Smooth muscle cell of the brain vasculature (primary cell): ENCODE measurements at places on chromosomes 3 and 15.

GRCh38 chr3:66380200-66380932 lies 120.5 kb downstream of the LRIG1 start:
- DNase-seq, result no peak

- peak; percentile 1 for DNase-seq
Measured at GRCh38 chr3:117278424-117279190, 569.0 kb downstream of the TUSC7 start.

- no peak for DNase-seq
Measured at GRCh38 chr3:169077394-169077906, 586.1 kb downstream of the MECOM start.

GRCh38 chr15:61115241-61115640 lies 113.9 kb downstream of the RORA start:
- DNase-seq, result no peak

- DNase-seq, result peak; percentile 94
Measured at GRCh38 chr3:66609660-66610561, 109.1 kb upstream of the LRIG1 start.

DNA sequence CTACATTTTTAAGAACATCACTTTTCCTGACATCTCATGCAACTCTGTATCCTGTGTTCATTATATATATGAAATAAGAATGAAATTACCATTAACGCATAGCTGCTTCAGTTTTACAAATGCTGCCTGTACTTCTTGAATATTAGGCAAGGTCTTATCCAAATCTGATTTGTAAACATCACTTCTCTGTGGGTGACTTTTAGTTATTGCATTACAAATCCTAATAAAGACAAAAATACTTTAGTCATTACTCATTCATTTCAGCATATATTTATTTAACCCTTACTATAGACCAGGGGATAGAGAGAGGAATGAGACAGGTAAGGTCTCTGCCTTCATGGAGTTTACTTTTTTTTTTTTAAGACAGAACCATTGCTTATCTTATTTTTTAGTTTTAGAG lies 36.8 kb downstream of the MTMR10 start:
- no peak for DNase-seq

DNA sequence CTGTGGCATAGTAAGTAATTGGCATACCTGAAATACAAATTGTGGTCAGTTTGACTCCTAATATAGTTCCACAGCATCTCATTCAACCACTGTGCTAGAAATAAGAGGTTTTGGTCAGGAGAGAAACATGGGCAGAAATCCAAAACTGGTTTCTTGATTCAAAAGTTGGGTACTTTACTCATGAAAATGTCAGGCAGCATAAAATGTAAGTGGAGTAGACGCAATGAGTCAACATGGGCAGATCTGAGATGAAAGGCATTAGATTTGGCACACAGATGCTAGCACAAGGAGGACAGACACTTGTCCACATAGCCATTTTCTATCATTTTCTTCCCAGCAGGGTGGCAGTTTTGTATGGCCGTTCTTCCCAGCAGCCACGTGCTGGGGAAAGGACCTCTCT lies 255.8 kb upstream of the CDIN1 start:
- no peak for DNase-seq

DNA sequence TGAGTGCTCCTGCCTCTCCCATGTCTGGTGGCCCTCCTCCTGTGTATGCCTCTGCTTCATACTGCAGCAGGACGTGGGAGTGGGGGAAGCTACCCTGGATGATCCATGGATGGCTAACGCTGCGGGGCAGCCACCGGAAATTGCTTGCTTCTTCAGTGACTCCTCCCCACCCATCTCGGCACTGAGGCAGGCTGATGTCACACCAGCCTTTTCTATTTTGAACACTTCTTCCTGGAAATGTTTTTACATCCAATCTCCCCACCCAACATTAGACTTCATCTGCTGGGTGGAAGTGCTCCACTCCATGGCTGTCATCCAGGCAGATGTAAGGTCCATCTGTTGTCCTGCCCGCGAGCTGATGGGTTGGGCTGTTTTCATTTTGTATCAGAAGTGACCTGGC lies 58.9 kb upstream of the MUC13 start:
- no peak for DNase-seq

- no peak for DNase-seq
Measured at GRCh38 chr3:113079218-113079961, 88.6 kb downstream of the GTPBP8 start.

- DNase-seq, result no peak
Measured at GRCh38 chr3:102360183-102360860, 74.5 kb upstream of the ZPLD1 start.

DNA sequence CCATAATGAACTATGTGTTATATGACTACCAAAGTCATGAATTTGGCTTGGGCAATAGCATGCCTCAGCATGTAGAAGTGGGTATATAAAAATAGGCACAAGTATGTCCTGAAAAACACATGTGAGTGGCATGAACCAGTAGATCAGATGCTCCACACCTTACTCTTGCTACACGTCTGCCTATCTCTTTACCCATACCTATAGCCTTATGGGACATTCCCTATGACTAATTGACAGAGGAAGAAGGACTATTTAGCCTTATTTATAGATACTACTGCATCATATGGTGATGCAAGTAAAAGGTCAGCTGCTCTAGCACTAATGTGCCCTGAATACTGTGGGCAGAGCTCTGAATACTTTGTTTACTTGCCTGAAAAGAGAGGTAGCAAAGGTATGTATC lies 81.0 kb upstream of the ZPLD1 start:
- DNase-seq, result no peak

DNA sequence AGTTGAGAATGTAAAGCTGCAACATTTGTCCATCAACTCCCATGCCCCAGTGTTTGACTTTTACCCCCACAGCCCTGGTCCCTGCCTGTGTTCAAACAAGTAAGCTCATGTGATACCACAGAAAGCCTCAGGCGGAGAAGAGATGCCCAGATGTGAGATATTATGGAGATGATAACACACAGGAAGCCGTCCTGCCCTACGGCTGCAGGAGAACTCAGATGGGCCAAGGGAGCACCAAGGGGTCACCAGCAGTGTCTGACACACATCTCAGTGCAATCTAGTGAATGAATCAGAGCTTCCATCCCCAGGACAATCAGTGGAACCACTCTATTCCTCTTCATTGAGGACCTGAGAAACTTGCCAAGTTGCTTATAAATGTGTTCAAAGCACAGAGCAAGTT lies 14.0 kb upstream of the SPINK8 start:
- DNase-seq, result no peak

DNA sequence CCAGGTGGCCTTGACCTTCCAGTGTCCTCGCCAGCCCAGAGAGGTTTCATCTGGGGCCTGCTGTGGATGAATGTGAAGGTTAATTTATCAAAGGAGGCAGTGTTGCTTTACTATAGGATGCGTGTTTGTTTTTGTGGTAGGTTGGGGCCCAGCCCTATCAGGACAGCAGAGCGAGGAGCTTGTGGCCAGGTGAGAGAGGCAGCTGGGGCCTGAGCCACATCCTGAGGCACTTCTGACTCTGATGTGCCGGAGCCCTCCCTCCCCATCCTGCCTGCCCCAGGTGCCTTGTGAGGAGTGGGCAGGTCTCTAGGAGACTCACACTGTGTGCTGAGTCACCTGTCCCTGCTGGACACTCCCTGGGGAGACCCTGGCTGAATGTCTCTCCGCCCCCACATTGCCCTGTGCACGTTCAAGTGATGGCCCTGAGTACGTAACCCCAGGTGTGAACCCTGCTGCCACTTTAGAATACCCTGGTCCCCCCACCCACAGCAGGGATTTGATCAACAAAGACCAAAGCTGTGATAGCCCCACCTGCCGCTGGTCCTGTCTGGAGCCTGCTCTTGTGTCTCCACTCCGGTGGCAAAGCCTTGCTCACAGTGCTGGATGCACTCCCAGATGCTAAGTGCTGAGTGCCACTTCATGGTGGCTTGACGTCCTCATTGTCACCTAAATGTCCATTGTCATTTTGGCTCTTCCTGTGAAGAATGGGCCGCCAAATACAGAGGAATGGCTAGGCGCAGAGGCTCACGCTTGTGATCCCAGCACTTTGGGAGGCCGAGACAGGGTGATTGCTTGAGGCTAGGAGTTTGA lies 16.0 kb downstream of the FBLN2 start:
- no peak for DNase-seq

DNA sequence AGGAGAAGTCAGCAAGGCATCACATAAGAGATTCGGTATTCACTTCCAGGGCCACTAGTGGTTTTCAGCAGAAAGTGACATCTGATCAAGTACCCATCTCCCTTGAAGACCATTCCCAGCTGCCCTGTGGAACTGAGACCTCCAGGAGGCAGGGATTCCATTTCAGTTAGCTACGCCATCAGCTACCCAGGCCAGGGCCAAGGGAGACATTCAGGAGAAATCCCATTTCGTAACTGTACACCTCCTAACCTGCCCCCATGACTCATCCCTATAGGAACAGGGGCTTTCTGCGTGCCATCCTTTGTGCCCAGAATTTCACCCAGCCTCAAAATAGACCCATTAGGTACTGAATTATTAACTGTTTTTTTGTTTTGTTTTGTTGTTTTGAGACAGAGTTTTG lies 24.7 kb downstream of the SPATA12 start:
- no peak for DNase-seq

- no peak for DNase-seq
Measured at GRCh38 chr3:64813326-64813725, 125.5 kb upstream of the ADAMTS9 start.

- DNase-seq, result no peak
Measured at GRCh38 chr15:99981191-99981647, 248.0 kb upstream of the LYSMD4 start.

- DNase-seq, result no peak
Measured at GRCh38 chr3:156491192-156491591, 63.7 kb downstream of the SSR3 start.

DNA sequence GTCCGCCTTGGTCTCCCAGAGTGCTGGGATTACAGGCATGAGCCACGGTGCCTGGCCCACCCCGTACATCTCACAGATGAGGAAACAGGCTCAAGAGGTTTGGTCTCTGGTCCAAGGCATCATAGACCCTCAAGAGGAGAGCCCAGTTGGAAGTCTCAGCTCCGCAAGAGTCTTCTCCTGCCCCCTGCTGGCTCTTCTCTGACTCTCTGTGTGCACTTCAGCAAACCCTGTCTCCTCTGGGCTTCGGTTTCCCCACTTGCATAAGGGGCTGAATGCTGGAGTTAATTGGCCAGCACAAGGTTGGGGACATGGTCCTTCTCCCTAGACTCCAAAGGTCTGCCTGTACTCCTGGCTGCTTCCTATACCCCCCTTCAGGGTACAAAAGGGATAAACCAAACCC lies 3.9 kb downstream of the MST1R start:
- no peak for DNase-seq

DNA sequence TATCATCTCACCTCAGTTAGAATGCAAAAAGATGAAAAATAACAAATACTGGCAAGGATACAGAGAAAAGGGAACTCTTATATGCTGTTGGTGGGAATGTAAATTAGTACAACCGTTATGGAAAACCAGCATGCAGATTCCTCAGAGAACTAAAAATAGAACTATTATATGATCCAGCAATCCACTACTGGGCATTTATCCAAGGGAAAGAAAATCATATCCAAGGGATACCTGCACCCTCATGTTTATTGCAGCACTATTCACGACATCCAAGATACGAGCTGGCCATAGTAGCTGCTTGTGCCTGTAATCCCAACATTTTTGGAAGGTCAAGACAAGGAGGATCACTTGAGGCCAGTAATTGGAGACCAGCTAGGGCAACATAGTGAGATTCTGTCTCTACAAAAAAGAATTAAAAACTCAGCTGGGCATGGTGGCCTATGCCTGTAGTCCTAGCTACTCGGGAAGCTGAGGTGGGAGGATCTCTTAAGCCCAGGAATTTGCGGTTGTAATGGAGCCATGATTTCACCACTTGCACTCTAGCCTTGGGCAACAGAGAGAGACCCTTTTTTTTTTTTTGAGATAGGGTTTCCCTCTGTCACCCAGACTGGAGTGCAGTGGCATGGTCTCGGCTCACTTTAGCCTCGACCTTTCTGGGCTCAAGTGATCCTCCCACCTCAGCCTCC lies 26.6 kb downstream of the USP50 start:
- DNase-seq, result no peak

DNA sequence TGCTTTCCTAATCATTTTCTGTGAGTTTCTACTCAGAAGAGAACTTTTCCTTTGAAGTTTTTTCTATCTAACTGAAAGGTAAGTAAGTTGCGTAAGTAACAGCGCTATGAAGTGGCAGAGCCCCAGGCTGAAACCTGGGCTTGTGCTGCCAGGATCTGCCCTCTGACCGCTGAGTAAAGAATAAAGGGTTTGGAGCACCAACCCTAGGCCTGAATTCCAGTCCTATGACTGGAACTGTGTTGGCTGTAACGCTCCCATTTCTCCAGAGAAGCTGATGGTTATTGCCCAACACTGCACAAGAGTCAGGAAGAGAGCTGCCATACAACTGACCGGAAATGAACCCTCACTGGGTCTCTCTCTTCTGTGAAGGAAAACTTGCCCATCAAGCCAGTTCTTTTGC lies 87.0 kb downstream of the FOXB1 start:
- no peak for DNase-seq

DNA sequence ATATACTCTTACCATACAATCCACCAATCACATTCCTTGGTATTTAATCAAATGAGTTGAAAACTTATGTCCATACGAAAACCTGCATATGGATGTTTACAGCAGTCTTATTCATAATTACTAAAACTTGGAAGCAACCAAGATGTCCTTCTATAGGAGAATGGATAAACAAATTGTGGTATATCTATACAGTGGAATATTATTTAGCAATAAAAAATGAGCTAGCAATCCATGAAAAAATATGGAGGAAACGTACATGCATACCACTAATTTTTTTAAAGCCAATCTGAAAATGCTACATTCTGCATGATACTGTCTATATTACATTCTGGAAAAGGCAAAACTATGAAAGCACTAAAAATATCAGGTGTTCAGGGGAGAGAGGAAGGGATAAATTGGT lies 73.9 kb upstream of the LPP start:
- no peak for DNase-seq

GRCh38 chr3:5874931-5875341 lies 687.4 kb downstream of the EDEM1 start:
- DNase-seq, result no peak

DNA sequence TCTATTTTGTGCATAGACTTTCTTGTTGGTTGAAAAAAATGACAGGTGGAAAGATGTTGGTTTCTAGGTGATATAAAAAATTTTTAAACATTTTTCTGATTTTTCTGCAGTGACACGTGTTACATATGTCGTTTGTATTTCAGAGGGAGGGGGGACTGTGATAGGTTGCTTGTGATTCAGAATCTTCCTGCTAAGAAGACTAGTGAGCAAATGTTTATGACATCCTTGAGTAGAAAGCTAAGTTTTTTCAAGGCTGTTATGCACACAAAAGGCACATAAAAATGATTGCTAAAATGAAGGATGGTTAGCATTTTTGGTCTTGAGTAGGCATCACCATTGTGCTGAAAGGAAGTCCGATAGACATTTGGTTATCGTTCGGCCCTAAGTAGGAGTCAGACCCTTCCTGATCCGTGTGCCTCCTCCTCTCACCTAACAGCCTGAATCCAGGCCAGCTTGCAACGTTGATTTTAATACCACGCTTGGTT lies 1.5 kb downstream of the ZNF639 start:
- DNase-seq, result no peak

DNA sequence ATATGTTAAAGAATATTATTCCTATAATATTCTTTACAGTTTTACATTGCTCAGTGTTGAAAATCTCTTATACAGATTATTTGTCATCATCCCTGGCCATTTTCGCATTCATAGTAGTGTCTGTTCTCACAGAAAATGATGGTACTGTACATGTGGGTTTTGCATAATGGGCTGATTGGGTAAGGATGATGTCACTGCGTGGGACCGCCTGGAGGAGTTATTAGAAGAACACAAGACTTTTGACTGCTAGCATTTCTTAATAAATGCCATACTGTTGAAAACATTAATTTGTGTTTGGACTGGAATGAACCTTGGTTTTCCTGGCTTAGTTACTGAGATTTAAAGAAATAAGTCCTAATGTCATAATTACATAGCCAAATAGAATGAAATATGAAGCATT lies 20.3 kb downstream of the LRCH3 start:
- no peak for DNase-seq
